ENCODE measurements at places on chromosomes 5 and 9.

DNA sequence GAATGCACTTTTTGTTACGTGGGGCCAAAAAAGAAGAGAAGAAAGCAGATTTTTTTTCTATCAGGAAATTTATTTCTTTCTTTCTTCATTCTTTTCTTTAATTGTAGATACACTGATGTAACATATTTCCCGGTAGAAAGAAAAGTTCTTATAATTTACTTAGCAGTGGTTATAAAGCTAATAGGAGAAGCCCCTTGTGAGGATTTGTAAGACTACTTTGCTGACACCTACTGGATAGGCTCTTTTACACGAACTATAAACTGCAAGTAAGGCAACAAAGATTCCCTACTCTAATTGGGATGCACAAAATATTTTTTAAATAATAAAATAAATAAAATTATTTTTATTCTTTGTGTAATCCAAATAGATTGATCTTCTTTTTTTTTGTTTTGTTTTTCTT, 284.4 kb downstream of the DNAH5 start:
- no peak for DNase-seq

DNA sequence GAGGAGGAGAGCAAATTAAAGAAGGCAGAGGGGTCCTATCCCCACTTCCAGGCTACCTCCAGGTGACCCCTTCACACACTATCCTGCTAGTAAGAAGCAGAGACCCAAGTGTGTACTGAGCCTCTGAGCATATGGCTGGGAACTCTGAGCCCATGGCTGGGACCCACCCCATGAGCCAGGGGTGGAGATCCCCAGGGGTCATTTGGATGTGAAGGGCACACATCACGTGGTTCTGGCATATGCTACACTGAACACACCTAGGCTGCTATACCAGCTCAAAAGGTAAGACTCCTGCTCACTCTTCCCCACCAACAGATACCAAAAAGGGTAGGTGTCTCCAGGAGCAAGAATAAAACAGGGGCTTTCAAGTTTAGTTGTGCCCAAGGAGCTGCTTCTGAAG, 149.9 kb downstream of the FRMD3 start:
- no peak for DNase-seq

DNA sequence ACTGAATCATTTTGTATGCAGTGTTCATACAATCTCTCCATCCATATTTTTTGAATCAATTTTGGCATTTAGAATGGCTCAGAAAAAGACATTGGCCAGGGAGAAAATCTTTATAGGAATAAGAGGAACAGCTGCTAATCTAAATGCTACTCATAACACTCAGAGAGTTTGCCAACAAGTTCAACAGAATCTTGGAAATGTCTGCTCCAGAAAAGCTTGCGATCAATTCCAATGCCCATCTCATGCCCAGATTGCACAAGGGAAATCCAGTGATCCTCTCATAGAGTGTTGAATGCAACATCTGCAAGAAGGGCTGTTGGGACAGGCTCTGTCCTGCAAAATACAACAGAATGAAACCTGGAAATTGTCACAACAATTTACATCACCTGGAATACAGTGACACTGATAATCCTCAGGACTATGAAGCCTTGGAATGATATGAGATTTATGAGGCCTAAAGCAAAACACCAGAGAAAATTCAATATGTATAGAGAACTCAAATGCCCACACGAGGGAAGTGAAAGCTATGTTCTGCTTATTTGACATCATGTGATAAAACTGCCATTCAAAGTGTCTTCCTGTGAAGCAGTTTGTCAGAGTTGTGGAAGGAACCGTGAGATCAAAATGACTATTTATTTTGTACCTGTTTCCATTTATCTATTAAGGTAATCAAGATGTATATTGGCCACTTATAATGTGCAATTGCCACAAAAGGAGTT, 190.1 kb downstream of the PARP8 start:
- DNase-seq = no peak

- DNase-seq = no peak
Measured at GRCh38 chr9:105539452-105539851, 18.5 kb upstream of the FKTN start.

- DNase-seq = no peak
Measured at GRCh38 chr9:128022886-128023285, 42.1 kb upstream of the EEIG1 start.

- no peak for DNase-seq
Measured at GRCh38 chr5:142833517-142834449, 63.6 kb downstream of the ARHGAP26 start.
